Fibroblast of skin of abdomen (primary cell): ENCODE measurements at places on chromosomes 1 and 21.

- DNase-seq, result peak; percentile 16
Observed at GRCh38 chr1:34267326-34267725, 90.6 kb downstream of the C1orf94 start.

DNA sequence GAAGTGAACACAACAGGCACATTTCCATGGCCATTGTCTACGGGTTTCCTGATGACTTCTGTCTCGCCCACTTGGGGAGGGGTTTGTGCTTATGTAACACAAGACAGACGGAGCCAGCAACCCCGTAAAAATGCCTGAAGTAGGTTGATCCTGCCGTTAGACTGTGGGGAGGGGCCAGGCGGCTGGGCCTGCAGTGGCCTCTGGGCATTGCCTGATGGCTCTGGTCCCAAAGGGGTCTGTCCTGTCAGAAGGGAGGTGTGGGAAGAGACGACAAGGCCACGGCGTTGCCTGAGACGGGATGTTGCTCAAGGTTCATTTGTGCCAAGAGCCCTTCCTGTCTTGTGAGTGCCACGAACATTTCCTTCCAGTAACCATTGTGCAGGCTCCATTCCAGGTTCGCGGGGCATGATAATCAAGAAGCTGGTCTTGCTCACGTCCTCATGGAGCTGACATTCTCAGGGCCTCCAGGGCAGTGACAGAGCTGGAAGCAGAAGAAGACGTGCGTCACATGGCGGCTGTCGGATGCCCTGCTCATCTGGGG is 44.7 kb downstream of the ABCG1 start:
- DNase-seq, result no peak

DNA sequence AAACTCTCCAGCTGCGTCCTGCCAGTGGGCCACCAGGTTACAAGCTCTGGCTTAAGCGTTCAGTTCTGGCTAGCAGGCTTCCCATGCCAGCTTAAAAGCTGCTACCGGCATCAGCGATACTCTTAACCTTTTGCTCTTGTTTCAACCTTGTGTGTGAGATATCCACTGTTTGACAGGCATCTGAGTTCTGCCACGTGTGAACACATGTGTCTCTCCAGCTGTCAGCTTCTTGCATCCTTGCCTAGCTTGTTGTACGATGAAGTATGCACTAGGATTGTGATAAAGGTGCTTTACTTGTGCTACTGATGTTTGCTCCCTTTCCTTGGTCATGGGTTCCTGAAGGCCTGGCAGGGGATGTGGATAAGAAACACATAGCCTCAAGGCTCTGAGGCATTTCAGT is 201.6 kb downstream of the PRDM2 start:
- no peak for DNase-seq

GRCh38 chr1:4058706-4059105 is 158.6 kb upstream of the C1orf174 start:
- DNase-seq, result no peak

GRCh38 chr1:25091658-25092057 is 140.6 kb downstream of the SYF2 start:
- no peak for DNase-seq

DNA sequence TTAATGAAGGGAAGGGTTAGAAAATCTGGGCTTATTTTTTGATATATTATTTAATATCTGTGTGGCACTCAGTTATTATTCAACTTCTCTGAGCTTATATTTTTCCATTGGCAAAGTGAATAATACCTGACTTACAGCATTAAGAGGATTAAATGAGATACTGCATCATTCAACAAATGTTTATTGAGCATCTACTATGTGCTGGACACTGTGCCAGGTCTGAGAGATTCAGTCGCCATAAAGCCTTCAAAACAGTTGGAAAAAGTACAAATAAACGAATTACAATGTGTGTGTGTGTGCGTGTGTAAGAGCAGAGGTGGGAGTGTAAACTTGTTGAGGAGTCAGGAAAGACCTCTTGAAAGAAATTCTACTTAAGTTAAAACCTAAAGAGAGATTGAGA is 87.9 kb upstream of the CD53 start:
- no peak for DNase-seq

DNA sequence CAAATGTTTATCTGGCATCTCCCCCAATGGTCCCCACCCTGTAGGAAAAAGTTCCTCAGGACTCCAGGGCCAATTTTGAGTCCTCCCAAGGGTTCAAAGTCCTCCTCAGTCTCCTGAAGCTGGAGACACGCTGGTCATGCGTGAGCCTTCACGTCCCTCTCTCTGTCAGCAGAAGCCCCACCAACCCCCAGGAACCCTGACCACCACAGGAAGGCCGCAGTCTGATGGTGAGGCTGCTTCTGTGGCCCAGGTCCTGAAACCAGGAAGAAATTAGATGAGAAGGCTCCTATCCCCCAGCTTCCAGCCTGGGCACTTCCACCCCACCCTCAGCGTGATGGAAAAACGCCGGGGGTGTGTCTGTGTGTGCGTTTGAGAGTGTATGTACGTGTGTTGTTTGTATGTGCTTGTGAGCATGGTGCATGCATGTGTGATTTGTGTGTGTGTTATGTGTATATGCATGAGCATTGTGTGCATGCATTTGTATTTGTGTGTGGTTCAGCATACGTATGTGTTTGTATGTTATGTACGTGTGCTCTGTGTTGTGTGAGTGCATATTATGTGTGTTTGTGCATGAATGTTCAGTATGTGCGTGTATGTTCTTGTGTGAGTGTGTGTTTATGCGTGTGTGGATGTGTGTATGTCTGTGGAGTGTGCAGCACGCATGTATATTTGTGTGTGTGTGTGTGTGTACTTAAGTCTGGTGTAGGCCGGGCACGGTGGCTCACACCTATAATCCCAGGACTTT is 92.5 kb downstream of the SIK1 start:
- DNase-seq, result no peak

DNA sequence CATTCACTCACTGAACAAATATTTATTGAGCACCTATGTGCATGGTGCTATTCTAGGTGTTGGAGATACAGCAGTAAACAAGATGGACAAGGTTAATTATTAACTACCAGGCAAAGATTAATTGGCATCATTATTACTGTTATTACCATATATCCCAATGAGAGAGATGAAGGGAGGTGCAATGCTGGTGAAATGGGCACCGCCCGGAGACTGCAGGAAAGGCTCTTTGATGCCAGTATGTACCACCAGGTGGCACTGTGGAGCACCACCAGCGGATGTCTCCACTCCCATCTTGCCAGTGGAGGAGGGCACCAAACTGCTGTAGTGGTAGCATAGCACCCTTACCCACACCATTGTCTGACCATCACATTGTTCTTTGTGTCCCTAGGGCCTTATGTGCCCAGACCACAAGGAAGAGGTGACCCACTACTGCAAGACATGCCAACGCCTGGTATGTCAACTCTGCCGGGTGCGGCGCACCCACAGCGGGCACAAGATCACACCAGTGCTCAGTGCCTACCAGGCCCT is 3.0 kb downstream of the TRIM46 start:
- peak; percentile 61 for DNase-seq

- no peak for DNase-seq
Observed at GRCh38 chr1:84995484-84996334, 1.2 kb downstream of the MCOLN2 start.
